ENCODE measurements at places on chromosomes 3 and 15.

DNA sequence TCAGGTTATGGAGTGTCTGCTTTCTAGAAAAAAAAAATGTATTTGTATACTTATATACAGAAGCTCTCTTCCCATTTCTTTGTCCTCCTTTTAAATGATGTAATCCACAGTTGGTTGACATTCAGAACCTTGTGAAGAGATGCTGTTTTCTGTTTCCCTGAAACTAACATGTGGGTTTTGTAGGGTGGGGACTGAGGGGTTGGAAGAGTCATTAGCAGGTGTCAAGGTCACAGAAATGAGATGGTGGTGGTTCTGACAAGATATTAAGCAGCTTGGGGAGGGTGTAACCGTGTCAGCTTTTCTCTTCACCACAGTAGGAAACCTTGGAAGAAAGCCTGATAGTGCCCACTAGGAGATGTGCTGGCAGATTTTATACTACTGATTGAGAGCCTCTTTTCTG is 2.4 kb downstream of the RASA2 start:
- DNase-seq: no peak

DNA sequence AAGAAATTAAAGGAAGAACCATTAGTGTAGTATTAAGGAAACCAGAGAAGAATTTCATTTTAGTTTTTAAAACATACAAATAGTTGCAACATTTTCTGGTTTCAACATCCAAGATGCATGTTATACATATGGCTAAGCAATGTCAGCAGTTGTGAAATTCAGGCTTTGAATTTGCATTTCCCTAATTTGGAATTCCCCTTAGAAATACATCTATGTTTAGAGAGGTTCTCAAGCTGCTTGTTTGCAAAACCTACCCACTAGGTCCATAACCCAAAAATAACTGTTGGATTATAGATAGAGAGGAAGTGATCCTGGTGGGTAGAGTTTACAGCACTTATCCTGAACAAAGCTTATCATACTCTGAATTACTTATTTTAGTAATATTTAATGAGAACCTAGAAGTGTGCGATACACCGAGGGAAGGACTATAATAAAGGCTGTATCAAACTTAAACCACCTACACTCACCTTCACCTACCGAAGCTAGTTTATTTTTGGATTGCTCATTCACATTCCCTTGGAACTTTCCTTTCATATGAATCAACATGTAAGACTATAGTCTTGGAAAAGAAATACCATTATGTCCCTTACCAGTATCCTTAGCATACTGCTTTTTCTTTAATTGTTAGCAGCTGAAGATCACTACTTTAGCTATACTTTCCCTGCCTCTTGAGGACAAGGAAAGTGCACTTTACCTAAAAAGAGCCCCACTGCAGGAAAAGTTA is 60.6 kb downstream of the CHAC1 start:
- DNase-seq: no peak

GRCh38 chr15:22951381-22952280 is 28.5 kb downstream of the CYFIP1 start:
- DNase-seq: no peak

DNA sequence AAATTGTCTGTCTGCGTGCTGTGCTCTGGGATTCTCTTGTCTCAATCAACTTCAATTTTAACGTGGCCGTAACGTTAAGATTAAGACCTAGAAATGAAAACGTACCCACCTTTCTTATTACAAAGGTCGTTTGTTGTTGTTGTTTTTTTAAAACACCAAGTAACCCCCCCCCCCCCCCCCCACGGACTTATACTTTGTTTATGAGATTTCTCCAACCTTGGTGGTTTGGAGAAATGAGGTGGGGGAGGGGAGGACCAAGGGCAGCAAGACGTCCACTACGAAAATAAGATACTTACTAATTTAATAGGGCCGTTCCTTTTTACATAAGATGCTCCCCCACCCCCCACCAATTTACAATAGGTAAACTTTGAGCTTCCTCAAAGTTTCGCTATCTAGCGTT is 244.4 kb upstream of the TOPAZ1 start:
- no peak for DNase-seq

GRCh38 chr3:51704511-51704950 is 2.3 kb upstream of the GRM2 start:
- DNase-seq: no peak

DNA sequence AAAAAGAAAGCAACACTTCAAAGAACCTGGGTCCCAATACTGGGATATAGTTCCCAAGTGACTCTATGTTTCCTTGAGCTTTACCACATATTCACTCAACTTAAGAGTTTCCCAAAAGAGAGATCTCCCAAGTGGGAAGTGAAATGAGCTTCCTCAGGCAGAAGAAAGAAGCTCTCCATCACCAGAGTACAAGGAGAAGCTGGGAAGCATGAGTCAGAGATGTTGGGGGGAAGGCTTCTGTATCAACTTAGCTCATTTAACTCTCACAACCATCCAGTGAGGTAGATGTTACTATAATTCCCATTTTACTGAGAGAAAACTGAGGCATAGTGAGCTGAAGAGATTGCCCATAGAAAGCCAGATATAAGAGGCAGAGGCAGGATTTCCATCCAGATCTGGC is 47.0 kb upstream of the TRIM42 start:
- no peak for DNase-seq

DNA sequence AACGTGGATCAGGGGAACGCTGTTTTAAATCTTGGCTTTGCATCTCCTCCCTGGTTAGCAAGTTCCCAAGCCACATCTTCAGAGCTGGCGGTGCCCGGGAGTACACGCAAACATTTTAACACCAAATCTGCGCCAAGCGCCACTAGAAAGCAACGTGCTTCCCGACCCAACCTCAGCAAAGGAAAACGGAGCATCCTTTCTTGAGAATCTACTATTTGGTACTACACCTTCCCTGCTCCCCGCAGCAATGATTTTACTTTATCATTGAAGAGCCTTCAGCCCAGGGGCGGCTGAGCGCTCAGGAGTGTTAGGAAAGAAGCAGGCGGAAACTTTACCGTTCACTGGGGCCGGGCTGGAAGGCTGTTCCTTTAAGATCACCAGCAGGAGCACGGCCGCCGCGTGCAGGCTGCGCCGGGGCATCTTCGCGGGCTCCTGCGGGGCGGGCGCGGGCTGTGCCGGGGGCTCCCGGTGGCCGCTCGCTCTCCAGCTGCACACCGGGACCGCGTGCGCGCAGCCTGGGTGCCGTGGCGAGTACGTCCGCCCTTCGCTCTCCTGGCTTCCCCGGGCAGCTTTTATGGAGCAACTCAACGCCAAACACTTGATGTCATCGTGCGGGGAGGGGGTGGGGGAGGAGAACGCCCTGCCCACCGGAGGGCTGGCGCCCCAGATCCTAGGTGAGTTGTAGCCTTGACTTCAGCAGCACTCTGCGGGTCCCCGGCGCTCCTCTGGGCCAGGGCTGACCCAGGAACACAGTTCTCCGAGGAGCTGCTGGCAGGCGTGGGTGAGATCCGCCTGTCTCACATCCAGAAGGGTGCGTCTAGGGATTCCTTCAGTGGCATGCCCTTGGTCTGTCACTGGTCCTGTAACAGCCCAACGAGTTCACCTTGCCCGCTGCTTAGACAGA is at the start of gene CA12:
Gene CA12, minus strand, starts transcription at position 546 of the 904 bp plus-strand sequence. Its CDS starts 126 bp downstream, at position 420.
- DNase-seq: no peak

GRCh38 chr3:183212096-183212495 is 41.0 kb upstream of the B3GNT5 start:
- DNase-seq: no peak

DNA sequence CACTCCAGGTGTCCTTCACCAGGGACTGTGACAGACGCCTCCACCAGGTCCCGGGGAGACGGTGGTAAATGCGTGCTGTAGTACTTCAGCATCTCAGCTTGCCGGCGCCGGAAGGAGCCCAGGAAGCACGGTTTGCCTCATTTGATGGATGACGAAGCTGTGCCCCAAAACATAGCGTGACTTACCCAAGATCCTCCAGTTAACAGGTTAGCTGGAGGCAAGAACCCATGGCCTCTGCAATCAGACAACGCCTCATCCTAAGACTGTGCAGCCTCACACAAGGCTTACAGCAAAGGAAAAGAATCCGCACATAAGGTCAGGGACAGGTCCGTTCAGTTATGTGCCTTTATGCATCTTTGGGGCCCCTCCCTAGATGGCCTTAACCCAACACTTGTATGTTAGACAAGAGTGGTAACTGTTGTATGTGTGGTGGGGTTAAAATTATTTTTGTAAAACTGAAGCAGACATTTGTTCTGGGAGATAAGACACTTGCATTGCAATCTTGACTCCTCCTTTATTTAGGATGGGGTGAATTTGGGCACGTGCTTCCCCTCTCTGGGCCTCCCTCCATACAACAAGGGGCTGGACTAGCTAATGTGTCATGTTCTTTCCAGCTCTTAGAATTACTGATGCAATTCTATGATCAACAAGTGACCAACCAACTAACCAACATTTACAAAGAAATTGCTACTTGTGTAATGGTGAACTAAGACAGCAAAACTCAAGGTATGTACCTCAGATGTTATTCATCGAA is 39.4 kb downstream of the VGLL4 start:
- DNase-seq: no peak

- no peak for DNase-seq
These were observed 247.5 kb downstream of the CDIN1 start for GRCh38 chr15:36826948-36827347.

- DNase-seq: no peak
These were observed 145.0 kb downstream of the ADAM10 start for GRCh38 chr15:58604455-58604923.

DNA sequence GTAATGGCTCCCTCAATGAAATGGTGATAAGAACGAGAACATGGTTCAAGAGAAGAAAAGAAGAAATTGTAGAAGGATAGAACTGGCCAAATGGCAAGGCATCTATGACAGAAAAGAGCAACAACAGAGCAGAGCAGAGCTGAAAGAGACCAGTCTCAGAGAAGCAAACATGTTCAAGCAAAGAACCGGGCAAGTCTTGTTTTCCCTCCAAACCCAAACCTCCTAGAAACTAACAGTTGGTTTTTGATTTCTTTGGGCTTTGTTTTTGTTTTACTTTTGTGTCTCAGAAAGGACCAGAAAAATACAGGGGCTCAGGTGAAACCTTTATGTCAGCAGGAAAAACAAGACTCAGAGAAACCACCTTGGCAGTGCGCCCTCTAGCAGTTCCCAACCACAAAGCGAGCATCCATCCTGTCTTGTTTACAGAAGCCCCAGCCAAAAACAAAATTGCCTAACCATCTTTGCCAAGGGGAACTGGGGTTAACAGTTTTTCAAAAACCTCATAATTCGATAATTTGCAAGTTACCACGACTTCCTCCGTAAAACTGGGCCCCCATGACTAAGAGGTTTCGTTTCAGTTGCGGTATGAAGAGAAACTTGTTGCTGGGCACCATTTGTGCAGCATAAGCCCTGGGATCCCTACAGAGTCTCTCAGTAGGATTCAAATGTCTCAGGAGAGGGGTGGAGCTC is 159.2 kb upstream of the SLC24A5 start:
- DNase-seq: no peak

DNA sequence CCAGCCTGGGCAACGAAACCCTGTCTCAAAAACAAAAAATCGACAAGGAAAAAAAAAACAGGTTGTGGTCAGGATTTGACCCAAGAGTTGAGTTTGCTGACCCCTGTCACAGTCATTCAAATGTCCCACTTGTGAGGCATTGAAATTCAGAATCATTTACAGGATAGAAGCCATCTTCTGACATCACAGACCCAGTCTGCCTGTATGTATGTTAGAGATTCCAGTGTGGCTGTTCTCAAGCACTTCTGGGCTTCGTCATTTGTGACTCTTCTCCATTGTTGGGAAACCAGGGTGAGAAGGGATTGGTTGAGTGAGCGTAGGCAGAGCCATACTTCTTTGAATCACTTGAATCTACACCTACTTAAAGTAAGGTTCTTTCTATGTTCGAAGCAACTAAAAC is 57.1 kb downstream of the LMLN start:
- DNase-seq: no peak

DNA sequence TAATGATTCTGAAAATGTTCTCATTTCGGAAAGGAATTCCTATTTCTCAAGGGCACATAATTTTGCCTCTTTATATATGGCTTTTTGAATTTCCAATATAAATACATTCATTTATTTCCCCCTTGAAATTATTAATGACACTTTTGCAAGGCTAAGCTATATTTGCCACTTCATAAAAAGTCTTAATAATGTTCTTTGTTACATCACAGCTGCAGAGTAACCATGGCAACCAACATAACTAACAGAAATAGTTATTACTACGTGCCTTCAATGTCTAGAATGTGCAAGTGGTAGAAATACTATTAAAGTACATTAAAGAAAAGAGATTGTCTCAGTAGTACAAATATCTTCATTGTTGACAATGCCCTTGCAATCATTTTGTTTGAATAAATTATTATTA is 471.8 kb downstream of the C3orf38 start:
- no peak for DNase-seq

GRCh38 chr3:178718995-178719635 is 182.9 kb downstream of the KCNMB2 start:
- no peak for DNase-seq

GRCh38 chr3:69200384-69201068 is 78.1 kb upstream of the LMOD3 start:
- DNase-seq: no peak

- DNase-seq: no peak
These were observed 27.8 kb downstream of the PDE8A start for GRCh38 chr15:85009435-85009834.

- no peak for DNase-seq
These were observed 42.6 kb downstream of the ADAMTS9 start for GRCh38 chr3:64645243-64645642.

GRCh38 chr3:172151651-172152649 is 112.6 kb downstream of the FNDC3B start:
- DNase-seq: no peak

- no peak for DNase-seq
These were observed 199.1 kb downstream of the CDIN1 start for GRCh38 chr15:36778531-36778930.

DNA sequence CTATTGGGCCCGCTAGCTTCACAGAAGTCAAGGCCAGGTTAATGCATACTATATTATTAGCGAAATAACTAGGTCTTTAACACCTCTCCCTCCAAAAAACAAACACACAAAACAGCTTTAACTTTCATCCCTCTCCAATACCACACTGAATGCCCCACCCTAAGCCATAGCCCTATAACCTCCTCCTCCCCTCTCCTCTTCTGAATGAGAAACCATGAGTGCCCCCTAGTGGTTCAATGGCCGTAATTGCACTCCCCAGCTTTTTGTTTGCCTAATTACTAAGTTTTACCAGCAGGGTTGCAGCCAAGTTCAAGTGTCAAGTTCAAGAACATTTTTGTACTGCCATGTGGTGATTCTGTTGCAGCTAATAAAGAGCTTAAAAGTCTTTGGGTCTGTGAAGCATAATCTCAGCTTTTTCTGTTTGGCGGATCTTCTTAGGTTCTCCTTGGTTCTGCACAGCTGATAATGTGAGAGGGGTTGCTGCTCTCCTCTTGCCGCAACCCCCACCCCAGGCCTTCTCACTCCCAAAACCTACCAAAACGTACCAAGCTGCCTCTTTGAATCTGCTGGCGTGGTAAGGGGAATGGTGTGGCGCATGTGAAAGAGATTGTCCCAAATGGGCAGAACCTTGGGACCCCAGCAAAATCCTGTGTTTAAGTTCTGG is 57.9 kb downstream of the RPL22L1 start:
- DNase-seq: peak; percentile 95

DNA sequence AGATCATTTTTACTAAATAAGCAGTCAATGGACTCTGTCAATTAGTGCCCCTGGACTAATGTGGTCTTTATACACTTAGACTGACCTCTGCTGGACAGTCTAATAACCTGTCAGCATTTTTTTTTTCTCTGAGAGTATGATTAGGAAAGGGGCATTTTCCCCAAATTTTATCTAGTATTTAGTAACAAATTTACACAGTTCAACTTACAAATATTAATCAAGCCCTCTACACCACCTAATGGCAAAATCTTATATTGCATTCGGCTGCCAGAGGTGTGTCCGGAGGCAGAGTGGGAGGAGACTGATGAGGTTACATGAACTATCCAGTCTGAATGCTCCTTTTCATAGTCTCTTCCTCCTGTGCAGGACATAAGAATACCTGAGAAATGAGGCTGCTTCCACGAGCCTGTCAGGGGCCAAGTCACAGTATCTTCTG is 36.0 kb upstream of the COLQ start:
- DNase-seq: peak; percentile 63

Data from NCI-H1694 (cell line).